SK-N-SH (cell line): ENCODE measurements at places on chromosomes 11 and 22.

DNA sequence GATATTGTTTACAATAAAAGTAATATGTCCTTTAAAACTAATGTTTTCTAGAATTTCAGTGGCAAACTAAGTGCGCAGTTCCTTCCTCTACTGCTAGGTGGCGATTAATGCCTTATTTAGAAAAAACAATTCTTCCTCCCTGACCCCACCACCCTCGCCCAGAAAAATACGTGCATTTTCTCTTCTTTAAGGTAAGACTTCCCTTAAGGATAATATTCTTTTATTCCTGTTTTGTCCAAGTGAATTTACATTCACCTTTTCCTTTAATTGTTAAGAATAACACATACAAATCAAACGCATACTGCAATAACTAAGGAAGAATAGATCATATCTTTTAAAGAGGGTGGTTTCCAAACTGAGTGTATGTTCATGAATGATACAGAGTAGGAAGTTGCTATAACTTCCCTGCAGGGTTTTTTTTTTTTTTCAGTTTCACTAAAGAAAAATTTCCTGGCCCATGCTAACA, 17.0 kb upstream of the PSMA1 start:
- DNase-seq, result peak; percentile 68

GRCh38 chr22:45777852-45778375, 106.3 kb downstream of the ATXN10 start:
- no peak for DNase-seq

GRCh38 chr11:114302663-114303062, 6.5 kb downstream of the NNMT start:
- DNase-seq, result no peak

DNA sequence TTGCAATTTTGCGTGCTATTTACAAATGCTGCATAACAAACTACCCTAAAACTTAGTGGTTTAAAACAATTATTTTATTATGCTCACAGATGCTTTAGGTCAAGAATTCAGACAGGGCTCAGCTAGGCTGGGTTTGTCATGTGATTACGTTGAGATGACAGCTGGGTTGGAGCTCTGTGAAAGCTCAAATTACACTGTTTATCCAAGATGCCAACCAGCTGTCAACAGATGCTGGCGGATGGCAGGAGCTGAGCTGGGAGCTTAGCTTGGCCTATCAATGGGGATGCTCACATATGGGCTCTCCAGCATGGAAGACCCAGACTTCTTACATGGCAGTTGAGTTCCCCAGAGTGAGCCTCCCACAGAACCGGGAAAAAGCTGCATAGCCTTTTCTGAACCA, 62.7 kb downstream of the STK33 start:
- peak; percentile 76 for DNase-seq

- no peak for DNase-seq
Observed at GRCh38 chr22:24504956-24505736, 10.0 kb downstream of the UPB1 start.

DNA sequence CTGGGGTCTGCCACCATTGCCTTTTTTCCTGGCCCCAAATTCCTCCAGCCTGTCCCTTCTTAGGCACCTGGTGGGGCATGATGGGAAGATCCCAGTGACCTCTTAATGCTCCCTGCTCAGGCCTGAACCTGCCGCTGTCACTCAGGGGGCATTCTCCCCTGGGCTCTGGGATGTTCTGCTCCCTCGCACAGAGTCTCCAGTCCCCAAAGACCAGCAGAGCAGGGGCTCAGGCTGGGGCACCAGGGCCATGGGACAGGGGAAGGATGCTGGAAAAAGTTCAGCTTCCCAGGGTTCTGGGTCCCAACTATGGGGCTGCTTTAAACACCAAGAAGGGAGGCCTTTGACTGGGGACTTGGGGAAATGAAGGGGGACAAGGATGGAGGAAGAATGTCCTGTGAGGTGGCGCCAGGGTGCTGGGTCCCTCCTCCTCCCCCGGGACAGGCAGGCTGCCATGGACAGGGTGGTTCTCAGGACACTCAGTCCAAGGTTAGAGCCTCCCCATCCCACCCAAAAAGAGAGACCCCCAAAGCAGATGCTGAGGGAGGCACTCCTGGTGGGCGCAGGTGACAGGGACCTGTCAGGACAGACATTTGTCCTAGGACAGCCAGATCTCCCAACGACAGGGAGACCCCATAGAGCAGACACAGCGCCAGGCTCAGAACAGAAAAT, 30.8 kb downstream of the IGLL5 start:
- DNase-seq, result no peak

DNA sequence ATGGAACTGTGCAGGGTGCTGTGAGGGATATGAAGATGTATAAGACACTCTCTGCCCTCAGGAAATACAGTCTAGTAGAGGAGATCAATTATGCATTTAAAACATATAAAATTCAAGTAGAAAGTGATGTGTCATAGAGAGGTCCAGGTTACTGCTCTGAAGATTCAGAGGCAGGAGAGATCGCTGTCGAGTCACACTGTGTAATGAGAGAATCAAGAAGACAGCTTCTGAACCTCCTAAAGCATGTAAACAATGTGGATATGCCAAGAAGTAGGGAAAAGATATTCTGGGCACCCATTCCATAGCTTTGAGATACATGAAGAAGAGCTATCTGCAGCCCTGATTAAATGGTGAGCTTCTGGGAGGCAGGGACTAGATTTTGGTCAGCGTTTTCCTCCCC, 16.7 kb downstream of the SSH3 start:
- no peak for DNase-seq

DNA sequence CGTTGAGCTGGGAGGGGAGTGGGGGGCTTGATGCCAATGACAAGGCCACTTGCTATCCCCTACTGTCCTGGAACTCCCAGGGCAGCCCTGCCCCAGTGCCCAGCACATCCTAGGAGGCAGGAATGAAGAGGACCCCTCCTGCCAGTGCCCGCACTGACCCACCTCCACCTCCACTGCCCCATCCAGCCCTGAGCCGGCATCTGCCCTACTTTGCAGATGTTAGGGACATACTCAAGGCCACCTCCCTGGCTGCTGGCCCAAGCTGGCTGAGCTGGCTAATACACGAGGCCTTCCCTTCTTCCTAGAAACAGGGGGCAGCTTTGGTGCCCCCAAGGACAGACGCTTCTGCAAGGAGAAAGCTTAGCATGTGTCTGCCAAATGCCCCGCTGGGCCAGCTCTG, 10.8 kb downstream of the DHCR7 start:
- DNase-seq, result no peak

DNA sequence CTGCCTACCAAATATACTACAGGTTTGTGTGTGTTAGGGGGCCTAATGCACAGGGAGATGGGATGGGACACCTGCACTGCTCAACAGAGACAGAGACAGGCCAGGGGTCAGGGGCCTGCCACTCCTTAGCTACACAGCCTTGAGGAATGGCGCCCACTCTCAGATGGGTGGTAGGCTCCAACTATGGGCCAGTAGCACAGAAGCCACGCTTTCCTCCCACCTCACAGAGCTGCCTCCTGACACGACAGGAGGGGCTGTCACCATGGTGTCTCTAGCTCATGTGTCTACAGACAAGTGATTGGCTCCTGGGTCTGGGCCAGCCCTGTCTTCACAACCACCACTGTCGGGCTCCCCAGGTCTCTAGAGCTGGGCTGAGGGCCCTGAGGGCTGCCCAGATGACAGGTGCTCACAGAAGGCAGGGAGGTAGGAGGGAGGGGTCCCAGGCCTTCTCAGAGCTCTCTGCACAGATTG, 81.8 kb downstream of the DGCR2 start:
- no peak for DNase-seq

- no peak for DNase-seq
Observed at GRCh38 chr11:130515829-130516553, 67.5 kb downstream of the ADAMTS15 start.

GRCh38 chr11:12126344-12127019, 16.1 kb downstream of the MICAL2 start:
- no peak for DNase-seq

- DNase-seq, result no peak
Observed at GRCh38 chr11:10315083-10315482, 10.2 kb downstream of the ADM start.

GRCh38 chr11:6437993-6438392, 2.8 kb downstream of the HPX start:
- no peak for DNase-seq

GRCh38 chr22:50671641-50672040, 982 bp upstream of the SHANK3 start:
- no peak for DNase-seq

- DNase-seq, result no peak
Observed at GRCh38 chr11:101438126-101438525, 145.7 kb downstream of the TRPC6 start.

- peak; percentile 68 for DNase-seq
Observed at GRCh38 chr11:69985641-69986439, 92.3 kb upstream of the ANO1 start.

GRCh38 chr22:47967831-47968230, 1205.4 kb downstream of the TBC1D22A start:
- no peak for DNase-seq

DNA sequence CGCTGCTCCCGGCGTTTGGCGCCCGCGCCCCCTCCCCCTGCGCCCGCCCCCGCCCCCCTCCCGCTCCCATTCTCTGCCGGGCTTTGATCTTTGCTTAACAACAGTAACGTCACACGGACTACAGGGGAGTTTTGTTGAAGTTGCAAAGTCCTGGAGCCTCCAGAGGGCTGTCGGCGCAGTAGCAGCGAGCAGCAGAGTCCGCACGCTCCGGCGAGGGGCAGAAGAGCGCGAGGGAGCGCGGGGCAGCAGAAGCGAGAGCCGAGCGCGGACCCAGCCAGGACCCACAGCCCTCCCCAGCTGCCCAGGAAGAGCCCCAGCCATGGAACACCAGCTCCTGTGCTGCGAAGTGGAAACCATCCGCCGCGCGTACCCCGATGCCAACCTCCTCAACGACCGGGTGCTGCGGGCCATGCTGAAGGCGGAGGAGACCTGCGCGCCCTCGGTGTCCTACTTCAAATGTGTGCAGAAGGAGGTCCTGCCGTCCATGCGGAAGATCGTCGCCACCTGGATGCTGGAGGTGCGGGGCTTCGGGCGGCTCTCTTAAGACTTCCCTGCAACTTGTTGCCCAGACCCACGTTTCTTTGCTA, at the start of gene CCND1:
CCND1 (plus strand) TSS at position 162 of the 587 bp plus-strand sequence; CDS start at position 320, 158 bp downstream.
- DNase-seq, result peak; percentile 89

DNA sequence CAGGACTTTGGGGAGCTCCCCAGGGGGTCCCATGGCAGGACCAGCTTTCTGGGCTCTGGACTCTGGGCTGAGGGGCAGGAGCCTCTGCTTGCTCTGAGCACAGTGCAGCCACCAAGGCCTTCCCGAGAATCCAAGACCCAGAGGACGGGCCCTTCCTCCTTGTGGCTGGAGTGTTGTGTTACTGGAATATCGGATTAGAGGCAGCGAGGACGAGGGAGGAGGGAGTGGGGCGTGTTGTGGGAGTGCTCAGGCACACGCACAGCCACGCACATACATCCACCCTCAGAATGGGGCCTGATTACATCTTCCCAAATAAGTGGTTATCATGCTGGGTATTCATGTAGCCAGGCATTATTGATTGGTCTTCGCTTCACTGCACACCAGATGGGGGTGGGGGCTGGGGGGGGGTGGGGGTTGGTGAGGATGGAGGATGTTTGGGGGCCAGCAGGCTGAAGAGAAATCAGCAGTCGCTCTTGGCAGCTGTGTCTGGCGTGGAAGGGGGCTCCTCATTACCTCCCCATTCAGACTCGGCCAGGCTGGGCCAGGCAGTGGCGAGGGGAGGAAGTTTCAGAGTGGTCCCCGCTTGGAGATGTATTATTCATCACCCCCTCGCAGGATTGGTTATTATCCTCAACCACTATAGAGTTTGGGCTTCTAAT, 120.9 kb downstream of the ST3GAL4 start:
- peak; percentile 67 for DNase-seq

GRCh38 chr11:9081153-9081552, 10.2 kb downstream of the SCUBE2 start:
- DNase-seq, result no peak

GRCh38 chr11:84541731-84542340, 1085.3 kb downstream of the DLG2 start:
- no peak for DNase-seq

GRCh38 chr22:39144101-39144767, 8.2 kb downstream of the CBX7 start:
- no peak for DNase-seq

GRCh38 chr11:64713016-64713707, 9.8 kb downstream of the NRXN2 start:
- no peak for DNase-seq

GRCh38 chr11:68271023-68271780, 571 bp downstream of the C11orf24 start:
- DNase-seq, result peak; percentile 89

GRCh38 chr11:128214263-128214662, 373.1 kb downstream of the ETS1 start:
- no peak for DNase-seq

GRCh38 chr22:50169181-50169759, 1.3 kb upstream of the PANX2 start:
- peak; percentile 60 for DNase-seq

DNA sequence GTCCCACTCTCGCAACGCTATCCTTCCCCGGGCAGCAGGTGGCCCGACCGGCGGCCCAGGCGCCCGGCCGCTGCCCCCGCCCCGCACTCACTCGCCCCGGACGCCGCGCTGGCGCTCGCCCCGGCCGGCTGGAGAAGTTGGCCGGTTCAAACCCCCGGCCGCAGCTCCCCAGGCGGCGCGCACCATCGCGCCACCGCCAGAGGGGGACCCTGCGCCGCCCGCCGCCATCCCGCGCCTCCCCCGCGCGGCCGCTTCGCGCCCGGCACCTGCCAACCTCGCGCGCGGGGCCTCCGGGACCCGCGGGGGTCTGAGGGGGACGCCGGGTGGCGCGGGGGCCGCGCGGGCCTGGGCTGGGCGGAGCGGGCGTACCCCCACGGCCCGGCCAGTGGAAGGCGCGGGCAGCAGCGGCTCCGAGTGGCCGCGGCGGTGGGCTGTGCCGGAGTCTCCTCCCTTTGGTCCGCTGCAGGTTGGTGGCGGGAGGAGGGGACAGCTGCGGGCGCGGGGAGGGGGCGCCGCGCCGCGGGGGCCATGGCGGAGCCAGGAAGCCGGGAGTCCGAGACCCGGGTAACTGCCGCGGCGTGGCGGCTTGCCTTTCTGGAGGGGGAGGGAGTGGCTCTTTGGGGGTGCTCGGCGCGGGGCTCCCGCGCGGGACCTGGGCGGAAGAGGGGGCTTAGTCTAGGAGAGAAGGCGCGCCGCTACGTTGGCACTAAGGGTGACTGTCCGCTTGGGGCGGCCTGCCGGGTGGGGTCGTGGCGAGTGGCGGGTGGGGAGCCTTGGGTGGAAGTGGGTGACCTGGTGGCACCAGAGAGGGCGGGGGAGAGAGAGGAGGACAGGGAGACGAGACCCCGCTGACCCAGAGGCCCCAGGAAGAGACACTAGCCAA, at the start of the genes MPST and TST:
MPST (plus strand) TSS at position 434 of the 883 bp plus-strand sequence; CDS start at position 529, 95 bp downstream.
TST (minus strand) TSS at position 139 of the 883 bp plus-strand sequence. CDS start 715 bp downstream, outside the sequence.
- DNase-seq, result peak; percentile 97
